PC-9 (cell line): ENCODE measurements at places on chromosomes 6 and 20. TPM values are rescaled to one million over a fixed set of nuclear protein-coding genes. Genes with fewer than 3 reads are reported as not detected.

Gene ZBTB46
- 3.6 and 4.9 TPM in 2 replicates for total RNA-seq

Gene ZC3H12D
- 0.10 TPM in 1 of 2 replicates, not detected in the other for total RNA-seq

Gene FAM184A
- total RNA-seq: 0.85 and 1.1 TPM in 2 replicates

Gene SMAP1
- total RNA-seq: 20.6 and 29.3 TPM in 2 replicates

DNA sequence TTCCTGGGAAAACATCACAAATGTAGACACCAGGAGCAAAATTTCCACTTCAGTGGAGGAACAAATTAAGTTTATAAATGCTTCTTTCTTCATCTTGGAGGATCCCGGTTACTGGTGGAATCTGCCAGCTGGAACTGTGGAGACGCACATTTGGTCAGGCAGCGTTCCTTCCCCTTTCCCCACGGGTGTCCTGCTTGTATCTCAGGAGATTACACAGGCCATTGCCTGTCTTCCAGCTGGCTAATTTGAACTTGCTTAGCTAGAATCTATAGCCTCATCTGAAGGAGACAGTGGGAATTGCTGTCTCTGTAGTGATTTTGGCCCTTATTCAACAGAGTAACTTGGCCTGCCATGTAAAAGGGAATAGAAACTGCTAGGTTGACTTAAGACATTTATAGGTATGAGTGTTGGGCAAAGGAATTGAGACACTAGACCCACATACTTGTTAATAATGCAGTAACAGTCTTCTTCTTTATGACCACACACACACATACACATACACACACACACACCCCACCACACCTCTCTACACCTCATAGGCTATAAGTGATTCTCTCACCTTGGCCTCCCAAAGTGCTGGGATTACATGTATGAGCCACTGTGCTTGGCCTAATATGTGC is 34.4 kb downstream of the TSBP1 start:
- no peak for DNase-seq

- DNase-seq: no peak
Observed at GRCh38 chr6:31419842-31420241, 16.4 kb downstream of the MICA start.

- peak; percentile 68 for DNase-seq
Observed at GRCh38 chr6:28648035-28648877, 122.6 kb downstream of the GPX5 start.

- peak; percentile 11 for DNase-seq
Observed at GRCh38 chr6:12545619-12546409, 170.8 kb upstream of the PHACTR1 start.

Gene SOX12
- total RNA-seq: 49.5 and 57.1 TPM in 2 replicates

DNA sequence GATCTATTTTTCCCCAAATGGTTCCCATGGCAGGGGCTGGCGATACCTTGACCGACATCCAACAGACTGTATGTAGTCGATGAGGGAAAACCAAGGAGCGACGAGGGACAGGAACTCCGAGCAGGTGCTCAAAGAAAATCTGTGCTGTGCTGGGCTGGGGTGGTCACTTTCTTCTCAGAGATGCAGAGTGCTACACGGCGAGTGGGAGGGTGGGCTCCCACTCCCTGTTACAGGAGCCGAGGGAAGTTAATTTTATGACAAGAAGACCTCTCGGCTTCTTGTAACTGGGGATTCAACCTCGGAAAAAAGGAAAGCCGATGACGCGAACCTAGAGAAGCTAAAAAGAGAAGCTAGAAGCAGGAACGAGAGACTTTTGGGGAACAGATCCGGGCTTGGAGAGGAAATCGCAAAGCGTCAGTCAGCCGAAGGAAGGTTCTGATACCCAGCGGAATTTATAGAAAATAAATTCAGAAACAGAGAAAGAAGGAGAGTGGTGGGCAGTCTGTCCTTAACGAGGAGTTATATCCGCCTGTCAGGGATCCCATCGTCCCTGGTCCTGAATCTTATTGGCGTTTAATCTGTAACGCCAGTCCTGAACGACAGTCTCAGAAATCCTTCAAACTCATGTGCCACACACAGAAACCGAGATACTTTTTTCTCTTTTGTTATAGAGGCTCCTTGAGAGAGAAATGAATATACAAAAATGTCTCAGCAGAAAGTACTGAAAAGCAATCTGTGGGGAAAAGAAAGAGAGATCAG is 84.6 kb upstream of the ZNF322 start:
- DNase-seq: no peak

- DNase-seq: no peak
Observed at GRCh38 chr6:157787080-157787479, 36.0 kb upstream of the SNX9 start.

GRCh38 chr6:165963750-165964149 is 203.9 kb downstream of the TBXT start:
- no peak for DNase-seq

Gene VIP
- not detected in 2 replicates for total RNA-seq

Gene KCNS1
- 0.15 TPM in 1 of 2 replicates, not detected in the other for total RNA-seq

DNA sequence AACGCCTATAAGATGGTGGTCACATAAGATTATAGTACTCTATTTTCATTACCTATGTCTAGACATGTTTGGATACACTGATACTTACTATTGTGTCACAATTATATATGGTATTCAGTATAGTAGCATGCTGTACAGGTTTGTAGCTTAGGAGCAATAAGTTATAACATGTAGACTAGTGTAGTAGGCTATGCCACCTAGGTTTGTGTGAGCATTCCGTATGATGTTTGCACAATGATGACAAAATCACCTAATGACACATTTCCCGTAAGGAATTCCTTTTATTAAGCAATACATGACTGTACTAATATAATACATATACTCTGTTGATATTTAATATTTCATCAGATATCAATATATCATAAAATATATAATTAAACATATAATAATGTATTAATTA is 540.7 kb downstream of the BMP2 start:
- no peak for DNase-seq

GRCh38 chr6:148247386-148248063 is 95.1 kb upstream of the SASH1 start:
- no peak for DNase-seq

GRCh38 chr6:45998524-45998923 is 17.1 kb downstream of the CLIC5 start:
- no peak for DNase-seq

DNA sequence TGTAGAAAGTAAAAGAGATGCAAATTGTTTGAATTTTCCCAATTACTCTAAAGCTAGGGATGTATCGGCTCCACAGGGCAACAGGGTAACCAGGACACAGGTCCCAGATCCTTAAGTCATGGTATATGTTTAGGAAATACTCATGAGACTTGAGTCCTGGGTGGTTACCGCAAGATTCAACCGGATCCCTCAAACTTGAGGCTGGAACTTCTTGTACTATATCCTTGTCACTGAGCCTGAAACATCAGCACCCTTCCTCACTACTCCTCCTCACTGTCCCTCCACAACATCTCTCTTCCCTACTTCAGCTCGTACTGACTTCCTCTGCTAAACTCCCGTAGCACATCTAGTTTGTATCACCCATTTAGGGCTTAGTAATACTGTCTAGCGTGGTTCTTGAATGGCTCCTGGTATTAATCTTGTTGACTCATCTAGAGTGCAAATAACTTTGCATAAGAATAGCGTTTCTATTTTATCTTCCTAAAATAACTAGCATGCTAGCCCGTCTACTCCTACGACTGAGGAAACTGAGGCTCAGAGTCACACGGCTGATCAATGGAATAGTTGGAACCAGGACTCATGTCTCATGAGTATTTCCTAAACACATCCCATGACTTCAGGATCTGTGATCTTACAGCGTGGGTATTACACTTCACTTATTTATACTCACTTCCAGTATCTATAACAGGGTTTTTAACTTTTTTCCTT is 72.1 kb downstream of the FILIP1 start:
- no peak for DNase-seq

DNA sequence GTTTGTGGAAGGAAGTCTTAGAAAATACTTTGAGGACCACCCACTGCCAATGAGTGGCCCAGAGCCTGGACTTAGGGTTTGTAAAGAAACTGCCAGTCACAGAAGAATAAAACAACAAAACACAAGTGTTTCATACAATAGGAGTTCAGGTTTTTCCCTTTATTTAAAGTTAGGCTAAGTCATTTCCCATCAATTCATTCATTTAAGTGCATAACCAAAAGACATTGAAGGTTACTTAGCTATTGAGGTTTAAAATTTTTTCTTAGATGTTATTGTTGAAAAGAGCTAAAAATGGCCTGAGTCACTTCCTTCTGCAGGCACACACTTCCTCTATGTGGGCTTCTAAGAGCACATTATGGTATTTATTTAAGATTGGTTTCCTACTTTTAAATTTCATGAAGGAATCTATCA is 54.2 kb downstream of the ARMC2 start:
- no peak for DNase-seq

- peak; percentile 61 for DNase-seq
Observed at GRCh38 chr6:142301651-142302391, at the start of gene ADGRG6. ADGRG6 (plus strand) TSS chr6:142302007; CDS start chr6:142302330, 323 bp downstream.

Gene ZKSCAN8
- total RNA-seq: 27.2 and 31.5 TPM in 2 replicates

DNA sequence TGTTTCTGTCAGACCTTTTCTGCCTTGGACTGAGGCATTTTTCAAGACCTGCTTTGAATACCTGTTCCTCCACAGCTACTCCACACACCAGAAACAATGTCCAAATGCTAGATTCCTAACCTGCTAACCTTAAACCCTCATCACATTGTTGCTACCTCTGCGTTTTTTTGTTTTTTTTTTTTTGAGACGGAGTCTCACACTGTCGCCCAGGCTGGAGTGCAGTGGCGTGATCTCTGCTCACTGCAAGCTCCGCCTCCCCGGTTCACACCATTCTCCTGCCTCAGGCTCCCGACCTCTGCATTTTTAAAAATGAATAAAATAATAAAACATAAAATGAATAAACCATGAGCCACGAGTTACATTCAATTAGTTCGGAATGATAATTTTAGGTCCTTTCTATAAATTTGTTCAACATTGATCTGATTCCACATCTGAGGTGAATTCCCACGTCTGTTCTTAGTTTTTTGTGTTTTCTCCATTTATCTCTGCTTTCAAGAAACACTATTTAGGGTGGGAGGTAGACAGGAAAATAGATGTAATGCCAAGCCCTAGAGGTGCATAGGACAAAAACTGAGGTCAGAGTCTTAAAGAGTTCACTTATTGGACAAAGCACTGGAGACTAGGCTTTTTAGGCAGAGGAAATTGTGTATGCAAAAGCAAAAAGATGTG is 1.3 kb downstream of the C6orf89 start:
- no peak for DNase-seq

- peak; percentile 7 for DNase-seq
Observed at GRCh38 chr6:117829594-117830319, 77.3 kb upstream of the SLC35F1 start.

Gene SLC25A27
- 25.0 and 27.1 TPM in 2 replicates for total RNA-seq

Gene PROKR2
- not detected in 2 replicates for total RNA-seq

Gene BFSP1
- total RNA-seq: 10.4 and 13.8 TPM in 2 replicates

- no peak for DNase-seq
Observed at GRCh38 chr20:6044115-6044514, 9.7 kb downstream of the LRRN4 start.

DNA sequence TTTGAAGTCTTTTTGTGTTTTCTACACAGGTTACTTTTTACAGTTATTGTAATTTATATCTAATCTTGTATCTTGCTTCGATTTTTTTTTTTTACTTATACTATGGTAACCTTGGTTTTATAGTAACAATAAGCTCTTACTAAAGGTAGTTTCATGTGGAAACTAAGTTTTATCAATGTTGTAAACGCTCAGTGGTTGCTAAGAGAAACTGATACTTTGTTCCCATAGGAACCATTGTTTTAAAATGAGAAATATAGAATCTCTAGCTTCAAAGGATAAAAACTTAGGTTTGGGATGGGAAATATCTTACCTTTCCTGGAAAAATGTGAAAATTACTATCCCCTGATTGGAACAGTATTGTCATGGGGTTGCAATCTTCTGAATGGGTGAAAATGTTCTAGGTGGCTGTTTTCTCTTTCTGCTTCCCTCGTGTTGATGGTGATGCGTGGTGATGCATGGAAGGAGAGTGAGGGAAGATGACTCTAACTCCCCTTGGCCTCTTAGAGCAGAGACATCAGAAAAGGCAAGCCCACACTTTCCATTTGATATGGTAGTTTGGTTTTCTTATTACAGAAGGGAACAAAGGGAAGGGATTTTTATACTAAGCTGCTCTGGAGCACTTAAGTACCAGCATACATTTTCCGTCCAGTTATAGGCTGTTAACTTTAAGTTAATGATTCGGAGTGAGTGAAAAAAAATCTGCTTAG is 23.5 kb upstream of the BACH2 start:
- no peak for DNase-seq

DNA sequence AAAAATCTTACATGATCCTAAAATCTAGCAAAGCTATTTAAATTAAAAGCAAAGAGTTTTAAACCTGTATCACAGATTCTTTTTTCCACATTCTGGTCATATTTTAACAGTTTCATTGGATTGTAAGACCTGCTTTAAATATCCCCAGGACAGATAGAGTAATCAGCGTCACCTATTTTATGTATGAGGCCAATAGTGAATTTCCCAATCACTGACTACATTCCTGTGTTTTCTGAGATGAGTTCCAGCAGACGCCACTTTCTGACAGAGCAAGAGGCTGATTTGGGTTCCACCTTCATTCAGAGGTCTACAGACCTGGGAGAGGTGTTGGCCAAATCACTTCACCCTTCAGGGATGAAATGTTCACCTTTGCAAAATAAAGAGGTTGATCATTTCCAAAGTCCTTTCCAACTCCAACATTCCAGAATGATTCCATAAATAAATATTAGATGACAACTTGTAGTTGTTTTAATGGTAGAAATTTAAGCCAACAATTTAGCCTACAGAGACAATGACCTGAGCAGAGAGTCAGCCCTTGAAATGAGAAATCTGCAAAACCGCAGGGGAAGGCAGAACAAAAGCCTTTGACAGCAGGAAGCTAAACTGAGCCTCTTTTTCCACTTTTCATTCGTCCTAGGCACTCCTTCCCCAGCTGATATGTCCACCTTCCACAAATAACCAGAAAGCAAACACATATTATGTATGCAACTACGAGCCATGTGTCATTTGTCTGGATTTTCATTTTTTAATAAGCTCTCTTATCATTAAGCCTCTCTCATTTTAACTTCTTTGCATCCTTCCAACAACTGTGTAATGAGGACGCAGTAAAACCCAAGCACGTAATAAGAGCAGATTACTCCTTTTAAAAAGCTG is 105.2 kb downstream of the TFAP2A start:
- no peak for DNase-seq

Gene ELOVL5
- 71.3 and 108 TPM in 2 replicates for total RNA-seq

GRCh38 chr6:37347670-37348111 is 6.1 kb upstream of the RNF8 start:
- no peak for DNase-seq

DNA sequence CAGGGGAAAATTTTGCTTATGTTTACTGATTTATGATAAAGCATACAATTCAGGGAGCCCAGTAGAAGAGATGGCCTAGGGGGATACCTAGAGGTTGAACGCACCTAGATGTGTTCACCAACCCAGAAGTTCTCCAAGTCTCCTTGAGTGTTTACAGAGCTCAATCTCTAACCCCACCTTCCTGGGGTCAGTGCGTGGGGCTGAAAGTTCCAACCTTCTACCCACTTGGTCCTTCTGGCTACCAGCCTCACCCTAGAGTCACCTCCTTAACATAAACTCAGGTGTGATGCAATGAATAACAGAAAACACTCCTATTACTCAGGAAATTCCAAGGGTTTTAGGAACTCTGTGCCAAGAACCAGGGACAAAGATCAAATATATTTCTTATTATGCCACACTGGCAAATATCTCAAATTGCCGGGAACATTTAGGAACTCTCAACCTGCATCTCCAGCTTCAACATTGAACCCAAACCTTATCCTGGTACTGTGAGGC is 26.4 kb downstream of the AFG1L start:
- no peak for DNase-seq

- DNase-seq: no peak
Observed at GRCh38 chr6:149270616-149271015, 46.9 kb upstream of the TAB2 start.

Gene BNIP5
- total RNA-seq: not detected in 2 replicates
